NCI-H510A treated with DMSO at 0.1 percent for 48 hours (cell line): ENCODE measurements at places on chromosomes 6 and 20.

DNA sequence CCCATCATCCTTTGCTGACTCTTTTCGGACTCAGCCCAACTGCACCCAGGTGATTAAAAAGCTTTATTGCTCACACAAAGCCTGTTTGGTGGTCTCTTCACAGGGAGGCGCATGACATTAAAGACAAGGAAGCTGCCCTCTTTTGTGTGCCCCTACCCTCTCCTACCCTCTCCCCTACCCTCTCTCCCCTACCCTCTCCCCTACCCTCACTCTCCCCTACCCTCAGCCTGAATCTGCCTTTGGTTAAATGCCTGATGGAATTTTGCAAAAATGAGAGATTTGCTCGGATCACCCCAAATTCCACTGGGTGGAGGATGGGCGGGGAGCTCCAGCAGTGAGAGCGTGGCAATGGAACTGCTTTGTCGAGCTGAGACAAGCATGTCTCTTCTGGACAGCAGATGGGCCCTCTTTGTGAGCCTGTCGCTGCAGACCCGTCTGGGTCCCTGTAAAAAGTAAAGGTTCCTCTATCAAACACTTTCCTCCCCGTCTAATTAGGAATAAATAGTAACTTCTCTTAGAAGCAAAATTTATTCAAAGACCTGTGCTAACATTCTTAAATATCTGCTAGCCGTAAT is 76.4 kb upstream of the MLN start:
- DNase-seq = no peak

GRCh38 chr6:105994591-105995390 is 91.3 kb upstream of the PRDM1 start:
- DNase-seq = no peak

- no peak for DNase-seq
These were observed 79.3 kb upstream of the AGPAT4 start for GRCh38 chr6:161353208-161353613.

DNA sequence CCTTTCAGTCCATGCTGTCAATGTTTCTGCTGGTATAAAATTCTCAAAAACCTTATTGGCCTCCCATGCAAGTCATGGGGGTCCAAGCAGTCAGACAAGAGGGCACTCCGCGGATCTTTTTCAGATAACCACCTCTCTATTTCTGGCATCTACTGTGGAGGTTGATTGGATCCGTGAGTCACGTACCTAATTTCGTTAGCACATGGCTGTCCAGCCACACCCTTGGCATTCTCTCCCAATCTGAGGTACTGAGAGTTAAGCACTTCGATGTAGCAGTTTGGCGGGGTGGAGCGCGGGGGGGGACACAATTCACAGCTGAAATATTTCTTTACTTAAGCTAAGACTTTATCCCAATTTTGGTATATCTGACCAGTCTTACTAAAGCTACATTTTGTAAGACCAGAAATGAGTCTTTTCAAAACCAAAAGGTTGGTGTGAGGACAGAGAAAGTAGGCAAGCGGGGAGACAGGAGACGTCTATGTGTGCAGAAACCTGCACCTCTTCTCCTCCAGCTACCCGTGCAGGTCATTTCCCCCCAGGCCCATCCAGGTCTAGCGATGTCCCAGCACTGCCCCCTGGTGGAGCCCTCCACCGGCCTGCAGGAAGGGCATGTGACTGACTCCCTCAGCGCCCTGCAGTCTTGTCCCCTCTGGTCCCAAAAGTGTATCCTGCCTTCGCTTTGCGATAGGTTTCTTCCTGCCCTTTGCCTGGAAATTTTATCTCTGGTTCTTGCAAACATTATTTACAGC is 113.1 kb downstream of the ADAT2 start:
- DNase-seq = no peak

DNA sequence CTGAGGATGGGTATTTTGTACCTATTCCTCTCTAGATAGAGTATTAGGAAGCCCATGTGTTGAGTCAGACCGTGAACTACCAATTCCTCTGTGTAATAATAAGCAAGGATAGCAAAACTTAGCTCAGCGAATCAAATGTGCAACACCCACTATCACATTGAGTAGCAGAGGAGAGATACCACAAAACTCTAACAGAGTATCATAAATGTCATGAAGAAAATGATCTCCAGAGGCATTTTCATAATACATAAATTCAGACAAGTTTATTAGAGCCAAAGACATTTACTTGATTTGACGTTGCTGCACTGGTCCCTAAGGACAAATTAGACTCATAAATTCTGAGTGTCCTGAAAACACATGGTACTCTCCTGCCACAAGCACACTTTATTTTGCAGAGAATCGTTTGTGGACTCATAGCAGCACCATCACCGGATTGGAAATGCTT is 245.2 kb downstream of the HAO1 start:
- DNase-seq = no peak
